ENCODE measurements at places on chromosomes 2 and 18.
A peak's percentile ranks its signal among the peaks of the same experiment; 100 is the strongest.

GRCh38 chr2:37653805-37654378 lies 17.6 kb downstream of the CDC42EP3 start:
- peak; percentile 39 for DNase-seq

DNA sequence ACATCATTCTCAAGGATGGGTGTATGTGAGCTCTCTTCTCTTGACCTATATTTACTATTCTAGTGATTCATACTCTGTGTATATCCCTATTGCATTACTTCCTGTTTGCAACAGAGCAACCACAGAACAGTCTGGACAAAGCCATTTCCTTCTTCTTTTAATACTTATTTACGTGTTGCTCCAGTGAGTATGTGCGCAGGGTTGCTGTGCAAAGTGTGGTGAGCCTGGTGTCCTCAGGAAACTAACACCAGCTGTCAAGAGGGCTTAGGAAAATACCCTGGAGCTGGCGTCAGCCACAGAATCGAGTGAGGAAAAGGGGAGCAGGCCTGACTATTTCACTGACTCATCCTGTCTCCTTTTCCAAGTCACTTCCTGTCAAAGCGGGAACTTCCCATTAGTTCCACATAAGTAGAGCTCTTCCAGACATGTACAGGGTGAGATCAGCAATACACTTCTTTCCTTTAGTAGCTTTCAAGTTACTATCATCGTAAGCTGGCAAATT lies 214.1 kb upstream of the COPS8 start:
- DNase-seq = peak; percentile 33

GRCh38 chr2:237833546-237833945 lies 25.9 kb upstream of the RAMP1 start:
- DNase-seq = no peak

DNA sequence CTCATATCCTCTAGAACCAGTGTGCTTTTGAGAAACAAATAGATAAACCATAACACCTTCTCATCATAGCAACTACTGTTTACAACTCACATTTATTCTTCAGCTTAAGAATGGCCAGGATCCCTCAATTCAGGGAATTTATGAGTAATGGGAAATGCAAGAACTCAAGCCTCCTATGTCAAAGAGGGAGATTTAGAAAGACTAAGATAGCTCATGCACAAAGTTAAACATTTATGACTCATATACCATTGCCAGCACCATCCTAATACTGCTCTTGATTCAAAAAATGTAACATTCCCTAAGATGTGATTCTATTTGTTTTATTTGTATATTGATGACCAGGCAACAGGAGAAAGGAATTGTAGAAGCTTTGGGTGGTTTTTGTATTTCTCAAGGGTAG lies 172.8 kb downstream of the CYP26B1 start:
- no peak for DNase-seq

DNA sequence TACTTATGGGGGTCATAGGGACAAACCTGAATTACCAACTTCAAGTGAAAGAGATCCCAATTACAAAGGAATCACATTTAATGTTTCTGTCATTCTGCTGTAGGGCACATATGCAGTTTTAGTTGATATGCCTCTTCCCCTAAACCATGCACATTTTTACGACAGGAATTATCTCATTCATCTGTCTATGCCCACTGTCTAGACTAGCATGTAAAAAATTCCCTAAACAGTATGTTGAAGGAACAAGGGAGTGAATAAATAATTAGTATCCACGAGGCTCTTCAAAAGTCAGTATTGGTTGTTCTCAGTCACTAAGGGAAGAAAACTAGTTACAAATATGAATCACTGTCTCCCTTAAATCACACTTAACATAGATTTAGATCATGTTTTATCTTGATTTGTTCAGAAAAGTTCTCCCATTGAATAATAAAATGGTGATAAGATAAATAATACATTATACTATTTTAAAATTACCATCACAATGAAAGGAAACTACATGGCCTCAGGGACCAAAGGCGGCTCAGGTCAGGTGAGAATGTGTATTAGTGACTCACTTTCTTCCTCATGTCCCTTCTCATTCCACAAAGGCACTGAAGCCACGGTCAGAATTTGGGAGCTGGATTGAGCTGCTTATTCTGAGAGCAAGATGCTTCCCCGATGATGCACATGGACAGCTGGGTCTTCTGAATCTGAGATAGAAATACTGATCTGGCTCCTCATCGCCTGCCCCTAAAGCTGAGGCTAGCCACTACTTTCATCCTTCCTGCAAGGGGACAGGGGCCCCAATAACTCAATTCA lies 29.1 kb downstream of the DYM start:
- DNase-seq = peak; percentile 97

DNA sequence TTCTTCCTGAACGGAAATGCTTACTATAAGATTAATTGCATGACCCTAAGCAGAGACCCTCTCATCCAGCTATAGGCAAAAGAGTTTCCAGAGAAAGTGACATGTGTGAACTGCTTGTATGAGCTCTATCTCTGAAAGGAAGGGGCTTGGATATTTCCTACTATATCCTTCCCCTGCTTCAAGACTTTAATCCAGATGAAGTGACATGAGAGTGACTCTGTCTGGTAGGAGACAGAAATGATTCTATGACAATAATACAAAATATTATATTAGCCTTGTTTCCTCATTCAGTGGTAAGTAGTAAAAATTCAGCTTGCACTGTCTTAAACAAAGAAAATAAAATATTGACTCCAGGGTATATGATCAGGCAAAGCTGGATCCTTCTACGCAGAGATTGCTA lies 37.5 kb downstream of the NABP1 start:
- DNase-seq = no peak

- no peak for DNase-seq
These were observed 184.1 kb upstream of the KYNU start for GRCh38 chr2:142693171-142693950.

GRCh38 chr18:5318061-5318700 lies 22.7 kb upstream of the ZBTB14 start:
- no peak for DNase-seq

DNA sequence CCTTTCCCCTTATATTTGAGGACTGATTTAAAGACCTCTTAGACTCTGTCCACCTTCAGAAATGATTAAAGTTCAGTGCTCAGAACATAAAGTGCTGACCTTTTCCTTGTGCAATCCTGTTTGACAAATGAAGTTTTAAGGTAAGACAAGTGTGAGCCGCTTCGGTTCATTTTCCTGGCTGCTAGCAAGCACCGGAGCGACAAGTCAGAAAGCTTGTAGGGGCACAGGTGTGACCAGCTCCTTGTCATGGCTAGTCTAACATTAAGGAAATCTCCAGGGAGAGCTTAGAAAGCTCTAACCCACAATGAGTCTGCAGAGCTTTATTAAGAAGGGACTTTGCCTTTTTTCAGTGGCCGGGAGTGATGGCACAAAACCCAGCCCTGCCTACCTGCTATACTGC lies 2.3 kb upstream of the NCKAP5 start:
- no peak for DNase-seq

DNA sequence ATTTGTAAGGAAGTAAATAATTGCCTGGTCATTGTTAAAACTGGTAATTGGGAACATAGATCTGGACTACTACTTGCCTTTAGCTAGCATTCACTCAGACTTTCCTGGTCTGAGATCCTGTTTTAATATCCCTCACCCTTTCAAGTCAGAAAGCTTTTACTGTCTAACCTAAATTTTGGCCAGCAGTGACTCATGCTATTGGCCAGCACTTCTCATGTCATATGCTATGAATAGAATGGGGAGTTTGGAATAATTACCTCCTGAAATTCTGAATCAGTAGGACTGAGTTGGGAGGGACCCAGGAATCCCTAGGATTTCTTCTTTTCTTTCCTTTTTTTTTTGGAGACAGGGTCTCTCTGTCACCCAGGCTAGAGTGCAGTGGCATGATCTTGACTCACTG lies 19.3 kb downstream of the STK36 start:
- no peak for DNase-seq

DNA sequence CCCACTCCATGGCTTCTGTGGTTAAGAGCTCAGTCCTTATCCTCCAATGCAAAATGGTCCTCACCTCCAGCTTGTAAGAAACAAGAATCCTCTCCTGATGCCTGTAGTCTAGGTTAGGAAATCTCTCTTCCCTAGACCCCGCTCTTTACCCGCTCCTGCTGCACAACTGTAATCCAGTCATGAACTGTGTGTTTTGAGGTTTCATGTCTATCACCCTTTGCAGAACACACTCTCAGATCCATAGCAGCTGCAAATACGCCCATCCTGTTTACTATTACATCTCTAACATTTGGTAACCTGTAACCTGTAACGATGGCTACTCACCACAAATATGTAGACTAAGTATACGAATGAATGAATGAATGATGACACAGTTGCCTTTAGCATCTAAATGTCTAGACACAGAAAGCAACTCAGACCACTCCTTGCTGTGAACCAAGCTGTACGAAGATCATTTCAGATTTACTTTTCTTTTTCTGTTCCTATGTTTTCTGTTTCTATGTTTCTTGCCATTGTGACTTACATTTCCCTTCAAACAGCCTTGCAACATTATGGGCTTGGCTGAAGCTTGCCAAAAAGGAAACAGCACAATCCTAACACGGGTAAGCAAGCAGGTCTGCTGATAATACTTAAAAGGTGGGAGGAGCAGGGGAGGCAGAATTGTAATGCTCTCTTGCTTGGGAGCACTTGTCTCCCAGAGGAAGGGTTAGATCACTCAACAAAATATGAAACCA lies 53.7 kb downstream of the EPHA4 start:
- peak; percentile 7 for DNase-seq

- DNase-seq = no peak
These were observed 599.8 kb downstream of the NRXN1 start for GRCh38 chr2:50431958-50432650.

DNA sequence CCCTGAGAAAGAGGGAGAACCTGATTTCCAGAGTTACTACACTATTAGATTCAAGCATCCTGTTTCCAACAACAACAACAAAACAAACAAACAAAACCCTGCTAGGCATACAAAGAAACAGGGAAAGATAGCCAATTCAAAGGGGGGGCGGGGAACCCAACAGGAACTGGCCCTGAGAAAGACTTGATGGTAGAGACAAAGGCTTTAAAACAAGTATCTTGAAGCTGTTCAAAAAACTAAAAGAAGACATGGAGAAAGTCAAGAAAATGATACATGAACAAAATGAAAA lies 147.1 kb downstream of the THADA start:
- DNase-seq = peak; percentile 70

- DNase-seq = no peak
These were observed 75.2 kb downstream of the SEPTIN10 start for GRCh38 chr2:109538546-109538945.

DNA sequence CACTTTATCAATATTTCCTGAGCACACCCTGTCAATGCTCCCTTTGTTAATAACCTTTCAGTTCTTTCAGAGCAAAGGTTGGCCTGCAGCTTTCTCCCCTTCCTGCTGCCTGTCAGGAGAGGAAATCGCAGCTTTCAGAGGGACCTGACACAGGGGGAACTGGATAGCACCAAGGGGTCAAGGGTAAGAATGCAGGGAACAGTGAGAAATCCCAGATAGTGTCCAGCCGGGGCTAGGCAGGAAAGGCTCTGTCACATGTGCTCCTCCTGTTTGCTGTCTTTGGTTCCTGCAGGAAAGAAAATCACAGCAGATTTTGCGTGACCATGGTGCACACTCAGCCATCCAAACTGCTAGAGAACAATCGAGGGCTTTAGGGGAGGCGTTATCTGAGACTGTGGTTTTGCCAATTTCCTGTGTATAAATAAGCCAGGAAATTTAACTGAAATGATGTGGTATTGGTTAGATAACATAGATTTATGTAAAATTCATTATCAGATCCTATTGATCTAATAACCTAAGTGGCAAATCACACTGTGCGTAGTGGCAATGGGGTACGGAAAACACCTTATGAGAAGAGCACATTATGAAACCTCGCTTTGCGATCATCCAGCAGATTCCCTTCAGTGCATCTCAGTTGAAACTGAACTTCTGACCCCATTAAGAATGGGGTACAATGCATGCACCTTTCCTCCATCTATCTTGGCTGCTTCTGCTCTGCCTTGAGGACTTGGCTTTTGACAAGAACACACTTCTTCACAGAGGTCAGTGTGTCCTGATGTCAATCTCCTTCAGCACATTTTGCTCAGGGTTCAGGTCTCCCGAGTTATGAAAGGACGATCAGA lies 178.0 kb downstream of the ICOS start:
- DNase-seq = no peak

- DNase-seq = no peak
These were observed 13.6 kb downstream of the METAP1D start for GRCh38 chr2:172013396-172013795.

GRCh38 chr2:52518678-52519077 lies 1248.9 kb upstream of the CHAC2 start:
- no peak for DNase-seq

DNA sequence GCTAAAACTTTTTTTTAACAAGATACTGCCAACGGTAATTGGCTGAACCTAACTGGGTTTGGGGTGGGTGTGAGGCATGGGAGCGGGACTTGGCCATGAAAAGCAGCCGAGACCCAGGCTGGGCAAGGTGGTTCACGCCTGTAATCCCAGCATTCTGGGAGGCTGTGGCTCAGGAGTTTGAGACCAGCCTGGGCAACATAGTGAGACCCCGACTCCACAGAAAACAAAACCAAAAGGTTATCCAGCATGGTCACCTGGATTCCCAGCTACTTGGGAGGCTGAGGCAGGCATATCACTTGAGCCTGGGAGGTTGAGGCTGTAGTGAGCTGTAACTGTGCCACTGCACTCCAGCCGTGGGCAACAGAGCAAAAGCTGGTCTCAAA lies 11.0 kb upstream of the SEMA4C start:
- no peak for DNase-seq

- peak; percentile 44 for DNase-seq
These were observed 5.2 kb upstream of the GPD2 start for GRCh38 chr2:156430980-156431358.

DNA sequence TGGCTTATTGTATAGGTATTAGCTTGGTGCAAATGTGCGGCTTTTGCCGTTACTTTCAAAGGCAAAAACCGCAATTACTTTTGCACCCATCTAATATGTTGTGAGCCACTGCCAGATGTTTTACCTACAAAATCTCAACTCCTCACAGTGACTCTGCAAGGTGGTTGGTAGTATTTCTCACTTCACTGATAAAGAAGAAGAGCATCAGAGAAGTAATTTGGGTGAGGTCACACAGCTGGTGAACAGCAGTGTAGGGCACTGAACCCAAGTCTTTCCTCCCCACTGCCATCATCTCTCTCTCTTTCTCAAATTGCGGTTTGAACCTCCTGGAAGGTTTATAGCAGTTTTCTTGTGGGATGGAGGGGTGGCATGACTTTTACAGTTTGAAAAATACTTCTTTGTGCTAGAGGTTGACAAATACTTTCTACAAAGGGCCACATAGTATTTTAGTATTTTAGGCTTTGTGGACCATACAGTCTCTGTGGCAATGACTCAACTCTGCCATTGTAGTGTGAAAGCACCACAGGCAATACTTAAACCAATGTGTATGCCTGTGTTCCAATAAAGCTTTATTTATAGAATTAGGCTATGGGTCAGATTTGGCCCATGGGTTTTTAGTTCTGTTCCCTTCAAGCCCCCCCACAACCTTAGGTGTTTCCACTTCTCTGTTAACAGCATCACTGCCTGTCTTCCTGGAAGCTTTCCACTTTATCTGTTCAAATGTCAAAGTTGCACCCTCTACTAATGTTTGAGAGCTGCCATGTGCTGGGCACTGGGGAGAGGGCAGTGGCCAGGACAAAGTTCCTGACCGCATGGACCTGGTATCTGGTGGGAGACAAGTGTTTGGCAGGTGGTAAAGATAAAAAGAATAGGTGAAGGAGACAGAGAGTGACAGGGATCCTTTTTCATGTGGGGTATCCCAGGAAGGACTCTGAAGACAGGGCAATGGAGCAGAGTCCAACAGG lies 30.1 kb downstream of the FHOD3 start:
- no peak for DNase-seq

Data from trophoblast cell (in vitro differentiated cells and primary cell).